Sigmoid colon (tissue), 7 donors: ENCODE measurements at places on chromosomes 2 and 18. TPM values are rescaled to one million over a fixed set of nuclear protein-coding genes. Genes with fewer than 3 reads are reported as not detected.

GRCh38 chr2:152036611-152037469, 62.0 kb downstream of the CACNB4 start:
- DNase-seq = peak; percentile 80

GRCh38 chr2:24920098-24920808, at the start of gene ADCY3:
Gene ADCY3 (minus strand): TSS chr2:24920237. CDS start chr2:24918987, 1,250 bp downstream.
- DNase-seq = peak; percentile 76

DNA sequence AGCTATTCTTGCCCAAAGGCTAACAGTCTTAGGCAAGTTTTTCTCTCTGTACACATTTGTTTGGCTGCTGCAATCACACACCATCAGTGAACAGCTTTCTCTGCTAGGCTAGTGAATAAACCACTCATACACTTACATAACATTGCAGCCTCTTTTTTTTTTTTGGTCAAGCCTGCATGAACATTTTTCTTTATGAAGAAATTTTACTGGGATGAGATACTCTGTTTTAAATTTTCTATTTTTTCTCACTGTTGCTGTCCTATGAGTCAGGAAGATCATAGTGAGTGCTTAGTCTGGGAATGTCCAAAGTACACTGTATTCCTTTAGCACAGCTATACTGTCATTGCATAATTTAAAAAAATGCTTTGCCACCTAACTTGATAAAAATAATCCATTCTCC, 58.5 kb downstream of the ROCK1 start:
- no peak for DNase-seq

Gene PTPRN
- 8.8 TPM for total RNA-seq

Gene NDC80
- not detected for total RNA-seq
